Activated CD8-positive, alpha-beta memory T cell treated with anti-CD3 and anti-CD28 coated beads for 4 hours (primary cell): ENCODE measurements at places on chromosomes 11 and 22.

DNA sequence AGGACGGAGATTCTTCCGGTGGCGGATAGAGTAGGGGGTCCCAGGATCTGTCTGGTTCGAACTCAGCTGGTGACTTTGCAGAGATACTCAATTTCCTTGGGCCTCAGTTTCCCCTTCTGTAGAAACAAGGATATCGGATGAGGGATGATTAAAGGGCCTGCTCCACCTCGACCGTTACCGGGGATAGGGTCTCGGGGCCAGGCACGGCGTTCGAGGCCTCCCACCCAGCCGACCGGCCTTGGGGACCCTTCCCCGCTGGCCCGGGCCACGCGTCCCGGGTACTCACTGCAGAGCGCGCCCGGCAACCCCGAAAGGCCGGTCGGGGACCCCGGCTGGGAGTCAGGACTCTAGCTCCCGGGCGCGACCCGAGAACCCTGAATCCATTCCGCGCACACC is 321 bp downstream of the RHBDD3 start:
- no peak for DNase-seq

- DNase-seq, result peak; percentile 81
These were observed 123.6 kb downstream of the ABTB2 start for GRCh38 chr11:34234086-34234740.

DNA sequence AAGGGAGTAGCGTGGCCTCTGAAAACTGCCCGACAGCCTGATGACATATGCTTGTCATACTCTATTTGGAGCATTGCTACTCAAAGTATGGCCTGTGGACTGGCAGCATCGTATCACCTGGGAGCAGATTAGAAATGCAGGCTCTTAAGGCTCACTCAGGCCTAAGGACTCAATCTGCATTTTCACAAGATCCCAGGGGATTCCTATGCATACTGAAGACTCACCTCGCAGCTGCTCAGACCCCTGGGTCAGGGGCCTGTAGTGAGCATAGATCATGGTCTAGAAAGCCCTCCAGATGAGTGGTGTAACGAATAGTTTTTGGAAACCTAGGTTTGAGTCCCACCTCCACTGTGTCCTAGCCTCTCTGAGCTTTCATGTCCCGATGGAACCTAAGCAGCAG is 126.3 kb downstream of the FEZ1 start:
- DNase-seq, result no peak

DNA sequence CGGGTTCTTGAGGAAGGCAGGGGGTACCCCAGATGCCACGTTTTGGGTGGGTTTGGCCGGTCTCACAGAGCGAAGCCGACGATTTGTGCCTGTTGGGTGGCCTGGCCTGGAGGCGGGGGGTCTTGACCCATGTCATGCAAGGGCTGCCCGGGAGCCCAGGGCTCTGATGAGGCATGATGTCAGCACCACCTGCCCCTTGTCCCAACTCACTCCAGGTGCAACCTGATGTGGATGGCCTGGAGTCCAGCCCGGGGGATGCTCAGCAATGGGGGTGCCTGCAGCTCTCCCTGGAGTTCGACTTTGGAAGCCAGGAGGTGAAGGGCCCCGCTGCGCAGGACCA is 851 bp downstream of the SYT8 start:
- no peak for DNase-seq
